ENCODE measurements at places on chromosomes 16 and 17.

DNA sequence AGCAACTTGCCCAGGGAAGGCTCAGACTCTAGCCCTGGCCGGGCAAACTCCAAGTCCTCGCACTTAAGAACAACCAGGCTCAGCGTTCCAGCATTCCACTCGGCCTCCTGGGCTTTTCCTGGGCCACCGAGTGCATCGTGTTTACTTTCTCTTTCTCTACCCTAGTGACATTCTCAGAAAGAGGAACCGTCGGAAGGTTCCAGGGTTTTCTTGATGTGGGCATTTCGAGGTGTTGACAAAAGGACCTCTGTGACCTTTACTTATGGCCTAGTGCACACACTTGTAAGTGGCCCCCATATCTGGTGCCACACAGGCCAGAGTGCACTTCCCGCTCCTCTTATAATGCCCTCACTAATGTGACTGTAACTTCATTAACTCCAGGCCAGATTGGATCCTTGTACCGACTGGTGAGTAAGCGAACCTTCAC lies 3.1 kb upstream of the BANP start:
- DNase-seq = no peak

DNA sequence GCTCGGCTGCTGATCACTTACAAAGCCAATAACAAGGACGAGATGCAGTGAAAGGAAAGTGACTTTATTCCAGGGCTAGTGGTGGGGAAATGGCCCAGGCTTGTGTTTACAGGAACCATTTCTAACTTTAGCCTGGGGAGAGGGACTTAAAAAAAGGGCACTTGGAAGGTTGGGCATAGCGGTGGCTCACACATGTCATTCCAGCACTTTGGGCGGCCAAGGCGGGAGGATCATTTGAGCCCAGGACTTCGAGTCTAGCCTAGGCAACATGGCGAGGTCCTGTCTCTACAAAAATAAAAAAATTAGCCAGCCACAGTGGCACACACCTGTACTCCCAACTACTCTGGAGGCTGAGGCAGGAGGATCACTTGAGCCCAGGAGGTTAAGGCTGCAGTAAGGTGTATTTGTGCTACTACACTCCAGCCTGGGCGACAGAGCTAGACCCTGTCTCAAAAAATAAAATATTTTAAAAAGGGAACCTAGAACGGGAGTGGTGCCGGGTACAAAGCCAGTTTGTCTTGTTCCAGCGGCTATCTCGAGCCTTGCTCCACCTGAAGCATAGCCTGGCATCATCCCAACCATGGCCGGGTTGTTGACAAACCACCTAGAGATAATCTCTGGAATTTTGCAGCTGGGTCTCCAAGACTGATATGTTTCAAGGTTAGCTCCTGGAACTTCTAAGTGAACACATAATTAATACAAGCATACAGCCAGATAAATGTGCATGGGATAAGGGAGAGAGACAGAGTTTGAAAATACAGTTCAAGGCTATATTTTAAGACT lies 5.7 kb upstream of the TVP23A start:
- no peak for DNase-seq

DNA sequence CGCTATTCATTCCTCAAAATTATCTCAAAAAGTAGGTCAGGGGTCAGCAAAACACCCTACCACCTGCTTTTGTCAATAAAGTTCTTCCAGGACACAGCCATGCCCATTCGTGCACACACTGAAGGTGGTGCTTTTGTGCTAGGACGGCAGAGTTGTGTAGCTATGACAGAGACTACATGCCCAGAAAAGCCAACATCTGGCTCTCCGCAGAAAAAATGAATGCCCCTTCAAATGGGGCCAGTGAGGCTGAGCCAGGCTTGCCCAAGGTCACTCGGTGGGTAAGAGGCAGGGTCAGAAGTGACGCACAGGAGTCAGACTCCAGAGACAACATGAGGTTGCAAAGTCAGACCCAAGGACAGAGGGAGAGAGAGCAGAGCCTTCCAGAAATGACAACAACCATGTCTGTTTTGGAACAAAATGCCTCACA lies 200.1 kb downstream of the XYLT1 start:
- DNase-seq = no peak

DNA sequence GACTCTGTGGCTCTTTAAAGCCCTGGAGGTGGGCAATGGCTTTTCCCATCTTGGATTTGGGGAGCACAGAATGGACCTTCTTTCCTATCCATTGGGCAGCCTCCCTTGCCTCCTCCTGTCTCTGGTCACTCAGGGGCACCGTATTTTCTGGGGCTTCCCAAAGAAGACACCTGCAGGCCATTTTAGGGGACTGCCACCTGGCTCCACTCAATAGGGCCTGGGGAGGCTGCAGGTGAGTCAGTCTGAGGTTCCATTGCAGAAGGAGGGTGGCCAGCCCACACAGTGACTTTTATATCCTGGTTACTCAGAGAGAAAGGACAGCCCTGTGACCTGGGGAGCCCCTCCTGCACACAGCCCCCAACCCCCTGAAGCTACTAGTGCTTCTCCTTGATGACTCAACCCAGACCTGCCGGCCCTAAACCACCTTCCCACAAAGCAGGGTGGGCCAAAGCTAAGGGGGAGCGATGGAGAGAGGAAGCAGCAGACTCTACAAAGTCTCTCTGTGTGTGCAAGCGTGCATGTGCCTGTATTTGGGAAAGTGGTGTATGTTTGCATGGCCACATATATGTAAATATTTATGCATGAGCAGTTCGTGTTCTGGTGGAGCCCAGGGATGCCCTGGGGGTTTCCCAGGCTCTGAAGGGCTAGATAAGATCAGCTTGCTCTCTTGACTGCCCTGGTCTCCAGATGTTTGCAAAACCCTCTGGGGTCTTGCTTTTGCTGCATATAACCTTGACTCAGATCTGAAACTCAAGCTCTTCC lies 5.0 kb downstream of the CX3CL1 start:
- no peak for DNase-seq

- DNase-seq = no peak
Observed at GRCh38 chr16:7027401-7027800, 305.2 kb upstream of the RBFOX1 start.

DNA sequence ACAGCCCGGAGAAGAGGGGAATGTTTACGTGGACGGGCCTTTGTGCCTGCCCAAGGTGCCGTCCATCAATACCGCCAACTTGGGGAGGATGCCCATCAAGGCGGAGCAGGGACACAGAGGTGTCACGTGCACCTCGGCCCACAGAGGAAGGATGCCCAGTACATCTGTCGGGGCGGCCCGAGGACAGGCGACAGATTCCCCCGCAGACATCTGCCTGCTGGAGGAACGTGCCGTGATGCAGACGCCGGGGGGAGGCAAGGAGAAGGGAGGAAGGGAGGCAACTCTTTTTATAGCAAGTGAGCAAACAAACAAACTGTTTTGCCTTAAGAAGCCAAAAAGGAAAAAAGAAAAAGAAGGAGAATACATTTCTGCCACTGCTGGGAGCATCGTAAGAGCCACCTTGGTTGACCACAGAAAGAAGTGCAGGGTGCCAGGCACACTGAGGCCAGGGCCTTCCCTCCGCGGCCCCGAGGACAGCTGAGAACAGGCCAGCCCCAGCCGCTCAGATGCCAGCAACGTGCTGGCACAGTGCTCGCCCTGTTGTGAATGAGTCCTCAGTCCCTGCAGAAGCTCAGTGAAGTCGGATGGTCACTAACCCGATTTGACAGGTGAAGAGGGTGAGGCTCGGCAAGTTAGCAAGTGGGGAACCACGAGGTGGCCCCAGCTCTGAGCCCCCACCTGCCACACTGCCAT lies 146.4 kb downstream of the RBFOX3 start:
- DNase-seq = no peak

DNA sequence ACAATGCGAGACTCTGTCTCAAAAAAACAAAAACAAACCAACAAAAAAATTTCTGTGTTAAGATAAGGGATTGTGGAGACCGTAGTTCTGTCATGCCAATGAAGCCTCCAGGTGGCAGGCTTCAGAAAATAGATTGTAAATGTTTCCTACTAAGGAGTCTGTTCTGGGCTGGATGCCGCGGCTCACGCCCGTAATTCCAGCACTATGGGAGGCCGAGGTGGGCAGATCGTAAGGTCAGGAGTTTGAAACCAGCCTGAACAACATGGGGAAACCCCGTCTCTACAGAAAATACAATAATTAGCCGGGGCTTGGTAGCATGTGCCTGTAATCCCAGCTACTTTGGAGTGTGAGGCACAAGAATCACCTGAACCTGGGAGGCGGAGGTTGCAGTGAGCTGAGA lies 4.4 kb upstream of the SNX29 start:
- no peak for DNase-seq

- no peak for DNase-seq
Observed at GRCh38 chr16:72502594-72503005, 330.6 kb upstream of the PMFBP1 start.

GRCh38 chr16:49020436-49020835 lies 261.2 kb downstream of the CBLN1 start:
- no peak for DNase-seq

DNA sequence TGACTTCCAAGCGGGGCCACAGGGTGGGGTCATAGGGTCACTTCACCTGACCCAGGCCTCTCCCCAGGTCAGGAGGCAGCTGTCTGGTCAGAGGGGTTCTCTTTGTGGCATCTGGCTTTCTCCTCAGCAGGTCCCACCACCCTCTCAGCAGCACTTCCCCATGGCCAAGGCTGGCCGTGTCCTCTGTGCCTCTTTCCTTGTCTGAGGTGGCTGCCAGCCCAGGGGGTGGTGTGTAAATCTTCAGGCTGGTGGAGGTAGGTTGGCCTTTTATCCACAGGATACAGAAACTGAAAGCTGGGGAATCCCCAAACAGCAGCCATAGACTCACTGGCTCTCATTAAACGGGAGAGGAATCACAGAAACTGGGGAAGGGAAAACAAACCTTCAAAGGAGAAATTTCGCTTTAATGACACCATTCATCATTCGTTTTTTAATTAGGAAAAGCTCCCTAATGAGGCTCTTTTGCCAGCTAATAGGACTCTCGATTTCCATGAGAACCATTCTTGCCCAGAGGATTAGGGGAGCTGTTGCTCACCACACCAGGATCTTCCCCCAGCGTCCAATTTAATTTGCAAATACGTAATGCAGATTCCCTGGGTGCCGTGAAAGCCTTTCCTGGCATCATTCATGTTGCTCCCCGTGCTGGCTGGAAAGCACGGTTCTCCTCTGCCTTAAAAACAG lies 18.0 kb downstream of the C17orf75 start:
- DNase-seq = no peak

- DNase-seq = no peak
Observed at GRCh38 chr17:49508866-49509587, 13.9 kb downstream of the NGFR start.

DNA sequence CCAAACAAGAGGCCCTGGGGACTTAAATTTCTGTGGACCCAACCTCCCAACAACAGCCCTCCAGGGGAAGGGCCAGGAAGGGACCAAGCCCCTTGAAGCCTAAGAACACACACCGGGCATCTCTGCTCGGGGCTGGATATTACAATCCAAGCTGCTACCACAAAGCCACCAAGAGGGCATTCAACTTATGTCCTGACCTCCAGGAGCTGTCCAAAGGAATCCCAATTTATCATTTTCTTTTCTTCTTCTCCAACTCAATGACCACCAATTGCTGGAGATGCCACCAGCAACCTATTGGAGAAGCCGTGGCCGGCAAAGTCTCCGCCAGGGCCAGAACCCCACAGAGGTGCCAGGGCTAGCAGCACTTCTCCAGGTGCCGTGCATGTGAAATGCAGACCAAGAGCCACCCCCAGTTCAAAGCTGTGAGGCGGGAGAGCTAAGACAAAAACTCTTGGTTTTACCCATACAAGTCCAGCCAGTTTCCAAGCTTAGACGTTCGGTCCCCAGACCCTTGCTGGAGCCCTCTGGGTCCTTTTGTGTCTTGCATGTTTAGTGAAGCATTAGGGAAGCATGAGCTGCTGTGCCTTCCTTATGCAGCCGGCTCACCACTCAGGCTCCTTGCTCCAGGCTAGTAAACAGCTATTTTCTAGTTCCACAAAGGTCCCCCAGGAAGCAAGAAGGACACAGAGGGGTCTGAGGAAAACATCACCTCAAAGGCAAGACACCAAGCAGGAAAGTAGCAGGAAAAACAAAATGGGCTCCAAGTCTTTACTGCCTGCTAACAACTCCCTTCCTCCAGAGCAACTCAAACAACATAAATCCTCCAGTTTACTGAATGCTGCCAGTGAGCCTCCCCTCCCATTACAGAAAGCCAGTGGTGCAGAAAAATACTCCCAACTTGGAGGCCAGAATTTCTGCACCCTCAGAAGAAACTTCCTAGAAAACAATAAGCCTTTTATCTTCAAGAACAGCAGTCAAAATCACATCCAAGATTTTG lies 3.2 kb downstream of the PITPNA start:
- DNase-seq = no peak

GRCh38 chr17:73643001-73643851 lies 1.0 kb downstream of the SDK2 start:
- no peak for DNase-seq

GRCh38 chr16:74623214-74623838 lies 16.4 kb upstream of the GLG1 start:
- DNase-seq = no peak

- no peak for DNase-seq
Observed at GRCh38 chr16:88455610-88456355, 2.7 kb downstream of the ZFPM1 start.

- no peak for DNase-seq
Observed at GRCh38 chr17:21240369-21241055, 12.7 kb downstream of the NATD1 start.

GRCh38 chr16:68223072-68223471 lies 12.9 kb downstream of the ESRP2 start:
- no peak for DNase-seq

- no peak for DNase-seq
Observed at GRCh38 chr16:89119166-89119621, 25.5 kb downstream of the ACSF3 start.

DNA sequence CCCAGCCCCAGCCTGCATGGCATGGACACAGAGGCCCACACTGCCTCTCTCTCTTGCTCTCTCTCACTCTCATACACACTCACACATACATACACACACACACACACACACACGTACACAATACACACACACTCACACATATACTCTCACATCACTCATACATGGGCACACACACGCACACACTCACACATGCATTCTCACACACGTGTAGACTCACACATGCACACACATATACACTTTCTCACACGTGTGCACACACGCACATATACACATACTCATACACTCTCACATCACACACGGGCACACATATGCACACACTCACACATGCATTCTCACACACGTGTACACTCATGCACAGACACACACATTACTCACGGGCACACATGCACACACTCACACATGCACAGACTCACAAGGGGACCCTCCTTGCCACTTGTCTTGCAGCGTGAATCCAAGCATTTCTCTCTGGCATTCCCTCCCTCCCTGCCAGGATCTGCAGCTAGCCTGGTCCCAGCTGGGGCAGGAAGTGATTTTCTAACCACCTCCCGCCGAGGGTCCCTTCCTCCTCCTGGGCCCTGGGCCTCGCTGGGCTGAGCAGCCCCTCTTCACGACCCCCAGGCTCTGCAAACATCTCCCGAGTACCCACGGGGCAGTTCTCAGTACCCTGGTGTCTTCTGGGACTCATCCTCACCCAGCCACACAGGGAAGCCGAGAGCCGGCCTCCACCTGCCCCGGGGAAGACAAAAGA lies 37.5 kb downstream of the IL21R start:
- DNase-seq = no peak

GRCh38 chr16:278863-279366 lies 1.5 kb upstream of the ARHGDIG start:
- DNase-seq = no peak
